Stimulated activated CD8-positive, alpha-beta memory T cell treated with anti-CD3 and anti-CD28 coated beads, Interleukin-2, amount 100 ng/mL, for 48 hours (primary cell): ENCODE measurements at places on chromosomes 13 and 19.

- DNase-seq = no peak
Measured at GRCh38 chr13:82654861-82655855, 1227.1 kb downstream of the SLITRK1 start.

DNA sequence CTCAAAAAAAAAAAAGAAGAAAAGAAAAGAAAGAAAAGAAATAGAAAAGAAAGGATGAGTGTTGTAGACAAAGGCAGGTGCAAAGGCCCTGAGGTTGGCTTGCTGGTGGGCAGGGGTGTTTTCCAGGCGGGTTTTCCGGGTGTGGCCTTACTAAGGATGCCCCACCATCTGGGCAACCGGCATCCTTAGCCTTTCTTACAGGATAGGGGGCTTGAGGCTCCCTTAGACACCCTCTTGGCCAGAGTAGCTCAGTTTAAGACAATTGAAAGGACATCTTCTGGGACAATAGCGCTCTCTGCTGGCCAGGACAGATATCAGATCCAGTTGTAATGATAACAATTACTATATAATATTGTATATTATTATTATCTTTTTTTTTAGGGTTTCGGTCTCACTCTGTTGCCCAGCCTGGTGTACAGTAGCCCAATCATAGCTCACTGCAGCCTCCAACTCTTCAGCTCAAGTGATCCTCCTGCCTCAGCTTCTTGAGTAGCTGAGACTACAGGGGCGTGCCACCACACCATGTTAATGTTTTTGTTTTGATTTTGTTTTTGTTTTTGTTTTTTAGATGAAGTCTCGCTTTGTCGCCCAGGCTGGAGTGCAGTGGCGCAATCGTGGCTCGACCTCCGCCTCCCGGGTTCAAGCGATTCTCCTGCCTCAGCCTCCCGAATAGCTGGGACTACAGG is 1.4 kb upstream of the QTRT1 start:
- peak; percentile 44 for DNase-seq

DNA sequence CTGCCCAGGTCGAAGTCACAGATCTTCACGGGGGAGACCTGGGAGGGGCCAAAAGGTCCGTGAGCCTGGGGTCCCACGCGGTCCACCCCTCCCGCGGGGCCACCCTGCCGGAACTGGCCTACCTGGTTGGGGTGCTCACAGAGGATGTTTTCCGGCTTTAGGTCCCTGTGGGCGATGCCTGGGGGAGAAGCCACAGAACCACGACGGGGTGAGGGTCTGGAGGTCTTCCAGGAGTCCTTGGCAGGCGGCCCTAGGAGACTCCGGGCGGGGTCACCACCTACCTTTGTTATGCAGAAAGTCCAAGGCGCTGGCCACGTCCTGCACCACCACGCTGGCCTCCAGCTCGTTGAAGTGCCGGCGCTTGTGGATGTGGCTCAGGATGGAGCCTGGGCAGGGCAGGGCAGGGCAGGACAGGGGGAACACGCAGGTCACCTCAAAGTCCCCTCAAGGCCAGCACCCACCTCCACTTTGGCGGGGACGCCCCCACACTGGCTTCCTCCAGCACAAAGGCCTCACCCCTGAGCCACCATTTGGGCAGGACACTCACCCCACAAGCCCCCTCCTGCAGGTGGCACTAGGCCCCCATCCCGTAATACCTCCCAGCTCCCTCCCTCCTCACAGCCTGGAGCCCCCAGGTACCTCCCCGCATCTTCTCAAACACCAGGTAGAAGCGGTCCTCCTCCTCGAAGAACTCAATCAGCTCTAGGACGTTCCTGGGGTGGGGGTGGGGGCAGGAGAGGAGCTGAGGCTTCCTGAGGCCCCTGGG is 8.4 kb downstream of the MKNK2 start:
- DNase-seq = no peak

- DNase-seq = no peak
Measured at GRCh38 chr13:32045537-32045936, 14.0 kb downstream of the FRY start.

DNA sequence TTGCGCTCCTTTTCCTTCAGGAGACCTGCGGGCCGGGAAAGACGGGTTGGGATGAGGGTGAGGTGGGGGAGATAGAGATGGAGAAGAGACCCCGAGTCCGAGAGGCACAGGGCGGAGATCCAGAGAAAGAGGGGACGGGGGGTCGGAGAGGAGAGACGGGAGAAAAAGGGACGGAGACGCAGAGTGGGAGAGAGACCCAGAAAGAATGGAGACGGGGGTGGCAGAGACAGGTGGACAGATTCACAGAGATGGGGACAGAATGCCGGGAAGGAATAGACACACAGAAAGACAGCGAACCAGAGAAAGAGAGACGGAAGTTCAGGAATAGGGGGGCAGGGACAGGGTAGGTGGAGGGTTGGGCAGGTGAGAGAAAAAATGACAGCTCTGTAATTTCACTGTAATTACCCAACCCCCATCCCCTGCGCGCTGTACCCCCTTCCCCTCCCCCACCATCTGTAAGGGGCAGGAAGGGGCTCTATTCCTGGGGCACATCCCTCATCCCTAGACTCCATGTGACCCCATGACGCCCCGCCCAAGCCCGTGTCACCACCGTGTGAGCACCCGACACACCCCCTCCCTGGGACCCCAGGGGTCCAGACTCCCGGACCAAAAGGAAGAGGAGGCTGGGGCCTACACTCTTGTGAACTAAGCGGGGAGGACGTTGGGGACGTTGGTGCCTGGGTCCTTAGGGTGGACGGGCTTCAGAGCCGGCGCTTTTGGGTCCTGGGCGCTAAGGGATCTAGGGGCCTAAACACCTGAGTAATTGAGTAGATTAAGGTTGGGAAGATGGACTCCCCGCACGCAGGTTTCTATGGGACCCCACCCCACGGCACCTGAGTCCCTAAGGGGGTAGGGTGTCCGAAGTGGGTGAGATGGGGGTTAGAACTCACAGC is 967 bp downstream of the DBP start:
- DNase-seq = no peak

- no peak for DNase-seq
Measured at GRCh38 chr19:31715249-31715945, 366.2 kb upstream of the TSHZ3 start.

GRCh38 chr19:900302-901111 is 7.2 kb downstream of the RNU6-9 start:
- no peak for DNase-seq

GRCh38 chr19:19649155-19649554 is 5.7 kb upstream of the GMIP start:
- DNase-seq = no peak

DNA sequence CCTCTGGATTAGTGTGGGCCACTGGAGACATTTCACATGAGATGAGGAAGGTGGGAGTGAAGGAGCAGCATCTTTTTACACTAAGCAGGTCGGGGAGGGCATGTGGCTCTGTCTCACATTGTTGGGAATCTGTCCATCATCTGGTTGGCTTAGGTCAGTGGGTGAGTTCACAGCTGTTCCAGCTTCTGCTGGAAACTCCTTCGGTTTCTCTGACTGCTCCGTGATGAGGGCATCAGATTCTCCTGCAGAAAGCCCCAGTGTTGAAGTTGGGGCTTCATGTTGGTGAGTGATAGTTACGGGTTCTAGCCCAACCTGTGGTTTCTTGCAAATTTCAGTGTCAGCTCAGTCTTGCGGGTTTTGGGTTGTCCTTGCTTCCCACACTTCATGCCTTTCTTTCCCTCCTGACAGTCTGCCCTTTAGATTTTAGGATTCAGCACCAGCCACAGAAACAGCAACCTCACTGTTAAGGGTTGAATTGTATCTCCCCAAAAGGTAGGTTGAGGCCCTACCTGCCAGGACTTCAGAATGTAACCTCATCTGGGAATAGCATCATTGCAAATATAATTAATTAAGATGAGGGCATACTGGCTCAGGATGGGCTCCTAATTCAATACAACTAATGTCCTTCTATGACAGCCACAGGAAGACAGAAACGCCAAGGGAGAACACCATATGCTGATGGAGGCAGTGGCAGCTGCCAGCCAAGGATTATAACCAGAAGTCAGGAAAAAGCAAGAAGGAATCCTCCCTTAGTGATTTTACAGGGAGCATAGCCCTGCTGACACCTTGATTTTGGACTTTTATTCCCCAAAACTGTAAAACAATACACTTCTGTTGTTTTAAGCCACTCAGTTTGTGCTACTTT is 7.6 kb upstream of the ALOX5AP start:
- no peak for DNase-seq

DNA sequence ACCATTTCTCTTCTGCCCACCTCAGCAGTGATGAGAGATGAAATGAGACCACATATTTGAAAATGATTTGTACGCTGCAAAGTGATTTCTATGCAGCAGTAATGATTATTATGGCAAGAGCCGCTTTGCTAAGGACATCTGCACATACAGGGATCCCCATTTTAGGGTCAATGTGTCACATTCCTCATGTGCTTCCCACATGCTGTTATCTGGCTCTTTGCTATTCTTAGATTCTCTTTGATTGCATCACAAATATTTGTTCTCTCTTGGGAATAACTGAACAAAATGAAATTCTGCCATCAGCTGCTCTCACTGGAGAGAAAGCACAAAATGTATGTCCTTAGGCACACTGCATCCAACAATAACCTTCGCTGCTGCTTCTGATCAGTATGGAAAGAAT is 209.5 kb upstream of the IPO5 start:
- DNase-seq = no peak

GRCh38 chr19:39737891-39738290 is at the start of gene CLC:
Gene CLC, minus strand, starts transcription at chr19:39738029. Its CDS starts 77 bp downstream, at chr19:39737952.
- DNase-seq = no peak

- DNase-seq = no peak
Measured at GRCh38 chr19:47000373-47000772, 19.3 kb upstream of the NPAS1 start.

DNA sequence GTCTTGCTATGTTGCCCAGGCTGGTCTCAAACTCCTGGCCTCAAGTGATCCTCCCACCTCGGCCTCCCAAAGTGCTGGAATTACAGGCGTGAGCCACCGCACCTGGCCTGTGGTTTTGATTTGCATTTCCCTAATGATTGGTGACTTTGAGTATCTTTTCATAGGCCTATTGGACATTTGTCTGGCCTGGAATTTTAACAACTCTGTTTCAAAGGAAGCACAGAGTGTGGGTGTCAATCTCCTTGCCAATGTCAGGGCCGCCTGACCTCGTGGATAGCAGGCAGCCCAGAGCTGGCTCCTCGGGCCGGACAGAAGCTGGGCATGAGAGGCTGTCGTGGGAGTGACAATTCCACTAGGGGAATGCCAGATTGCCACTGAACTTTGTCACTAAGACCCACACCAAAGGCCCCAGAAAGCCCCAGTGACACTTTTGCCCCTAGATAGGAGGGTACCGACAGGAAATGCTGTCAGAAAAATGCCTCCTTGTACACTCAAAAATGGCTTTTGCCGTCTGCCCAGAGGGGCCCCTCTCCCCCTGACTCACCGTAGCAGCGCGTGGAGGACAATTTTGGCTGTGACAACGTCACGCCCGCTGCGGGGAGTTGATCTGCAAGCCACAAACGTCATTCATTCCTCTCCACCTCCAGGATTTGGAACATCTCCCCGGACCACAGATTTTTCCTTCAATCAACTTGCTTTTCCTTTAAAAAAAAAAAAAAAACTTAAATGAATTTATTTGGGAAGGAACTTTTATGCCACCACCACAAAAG is 11.7 kb upstream of the ADGRE5 start:
- peak; percentile 77 for DNase-seq

DNA sequence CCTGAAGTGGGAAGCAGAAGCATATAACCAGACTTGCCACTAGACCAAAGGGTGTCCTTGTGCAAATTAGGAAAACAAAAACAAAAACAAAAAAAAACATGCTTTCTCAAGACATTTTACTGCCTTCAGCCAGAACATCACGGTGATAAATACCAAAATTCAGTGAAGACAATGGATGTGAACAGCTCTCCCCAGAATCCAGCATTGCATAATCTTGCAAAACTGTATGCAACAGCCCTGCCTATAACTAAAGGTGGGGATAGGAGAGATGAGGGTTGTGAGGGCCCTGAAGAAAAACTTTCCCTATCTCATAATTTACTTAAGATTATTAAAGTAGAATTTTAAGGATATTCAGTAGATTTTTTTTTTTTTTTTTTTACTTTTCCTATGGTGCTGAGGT is 24.9 kb upstream of the NDFIP2 start:
- DNase-seq = no peak
